Stimulated activated CD8-positive, alpha-beta memory T cell treated with anti-CD3 and anti-CD28 coated beads, Interleukin-2, amount 100 ng/mL, for 1 hour (primary cell): ENCODE measurements at places on chromosomes 5 and 9.

- DNase-seq = no peak
These were observed 193.6 kb downstream of the GLIS3 start for GRCh38 chr9:4106081-4106759.

GRCh38 chr9:112486221-112487007 is at the start of gene KIAA1958:
Gene KIAA1958, plus strand, starts transcription at chr9:112486827. Its CDS starts 87,254 bp downstream, at chr9:112574081.
- DNase-seq = peak; percentile 68

DNA sequence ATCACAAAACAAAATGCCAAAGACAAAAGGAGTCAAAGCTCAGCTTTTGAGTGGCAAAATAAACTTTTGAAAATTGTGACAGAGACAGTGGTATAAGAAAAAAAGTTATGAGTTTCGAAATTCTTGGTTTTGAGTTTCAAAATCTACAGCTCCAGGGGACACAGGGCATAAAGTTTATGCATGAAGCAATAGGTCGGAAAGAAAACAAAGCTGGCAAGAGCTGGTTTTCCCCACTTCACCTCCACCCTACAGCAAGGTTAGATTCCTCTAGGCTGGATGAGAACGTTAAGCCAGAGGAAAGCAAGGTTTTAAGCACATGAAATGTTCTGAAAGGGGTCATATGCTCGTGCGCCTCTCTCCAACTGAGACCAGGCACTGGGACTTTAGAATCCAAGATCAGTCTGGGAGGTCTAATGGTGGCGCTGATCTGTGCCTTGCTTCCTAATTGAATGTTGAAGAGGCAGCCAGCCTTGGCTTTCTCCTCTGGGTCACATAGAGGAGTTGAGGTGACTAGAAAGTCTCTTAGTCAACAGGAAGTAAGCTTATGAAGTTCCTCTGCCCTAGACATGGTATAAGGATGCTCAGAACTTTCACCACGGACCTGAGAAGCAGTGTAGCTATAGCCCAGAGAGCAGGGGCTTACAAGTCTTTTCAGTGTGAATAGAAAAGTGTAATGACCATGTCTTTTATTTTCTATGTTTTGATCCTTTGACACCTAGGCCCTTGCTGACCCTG is 167.7 kb upstream of the DMAC1 start:
- DNase-seq = no peak

DNA sequence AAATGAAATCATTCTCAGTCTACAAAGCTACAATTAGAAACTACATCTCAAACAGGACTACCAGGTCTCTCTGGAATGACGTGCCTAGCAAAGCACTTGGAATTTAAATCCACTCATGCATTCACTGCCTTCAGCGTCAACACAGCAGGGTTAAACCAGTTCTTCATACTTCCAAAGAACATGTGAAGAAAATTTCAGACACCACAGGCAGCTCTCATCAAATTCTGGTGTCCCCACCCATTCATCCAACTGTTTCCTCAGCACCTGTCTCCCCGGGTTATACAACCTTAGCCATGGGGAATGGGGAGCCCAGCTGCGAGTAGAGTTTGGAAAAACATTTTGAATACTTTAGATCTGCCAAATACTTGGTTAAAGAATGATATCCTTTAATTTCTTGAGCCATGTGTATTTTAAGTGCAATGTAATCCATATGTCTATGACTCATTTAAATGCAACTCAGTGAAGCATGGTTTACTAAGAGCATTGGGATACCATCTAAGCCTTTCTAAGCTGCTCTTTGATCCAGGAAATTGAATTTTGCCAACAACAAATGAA is 17.5 kb downstream of the ADAM19 start:
- DNase-seq = no peak

DNA sequence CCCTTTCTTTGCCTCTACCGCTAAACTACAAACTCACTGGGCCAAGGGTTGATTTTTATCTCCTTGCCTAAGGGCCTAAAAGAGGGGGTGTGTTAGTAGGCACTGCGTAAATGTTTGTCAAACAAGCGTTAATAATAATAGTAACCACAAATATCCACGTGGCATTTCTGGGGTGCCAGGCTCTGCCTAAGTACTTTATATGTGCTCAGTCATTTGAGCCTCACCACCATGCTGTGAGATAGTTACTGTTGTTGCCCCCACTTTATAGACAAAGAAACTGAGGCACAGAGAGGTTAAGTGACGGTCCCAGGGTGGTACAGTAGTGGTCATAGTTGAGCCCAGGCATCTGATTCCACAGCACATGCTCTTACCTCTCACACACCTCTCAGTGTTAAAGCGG is 52.4 kb downstream of the ERGIC1 start:
- no peak for DNase-seq

- DNase-seq = no peak
These were observed 35.1 kb upstream of the FREM1 start for GRCh38 chr9:14945351-14945750.

DNA sequence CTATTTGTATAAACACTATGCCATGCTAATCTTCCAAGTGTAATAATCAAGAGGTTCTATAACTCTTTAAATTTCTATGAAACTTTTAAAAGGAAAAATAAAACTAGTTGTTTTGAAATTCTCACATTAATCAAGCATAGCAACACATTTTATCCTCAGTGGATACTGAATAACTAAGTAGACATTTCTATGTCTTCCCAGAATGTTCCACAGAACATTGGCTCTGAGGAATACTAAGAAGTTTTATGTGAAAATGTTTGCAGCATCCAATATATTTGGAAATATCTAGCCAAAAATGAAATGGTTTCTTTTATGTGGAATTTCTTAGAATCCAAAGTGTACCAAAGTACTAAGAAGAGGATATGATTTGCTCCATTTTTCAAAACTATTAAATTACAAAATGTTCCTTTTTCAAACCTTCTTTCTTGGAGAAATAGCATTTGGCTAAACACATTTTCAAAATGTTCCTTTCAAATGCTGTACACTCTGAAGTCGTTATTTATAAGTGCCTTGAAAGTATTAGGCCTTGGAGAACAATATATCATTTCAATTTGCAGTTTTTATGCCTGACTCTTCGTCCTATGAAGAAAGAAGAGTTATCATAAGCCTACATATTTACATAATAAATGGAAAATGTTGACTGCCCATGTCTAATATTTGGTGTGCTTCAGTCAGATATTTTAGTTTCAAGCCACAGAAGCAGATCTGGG is 175.6 kb upstream of the COX7C start:
- DNase-seq = no peak

- DNase-seq = no peak
These were observed 174.8 kb downstream of the SLC12A2 start for GRCh38 chr5:128258372-128258771.

- DNase-seq = no peak
These were observed 63.1 kb downstream of the GRAMD2B start for GRCh38 chr5:126486332-126486731.

- no peak for DNase-seq
These were observed 1264.5 kb upstream of the ACO1 start for GRCh38 chr9:31119890-31120454.

DNA sequence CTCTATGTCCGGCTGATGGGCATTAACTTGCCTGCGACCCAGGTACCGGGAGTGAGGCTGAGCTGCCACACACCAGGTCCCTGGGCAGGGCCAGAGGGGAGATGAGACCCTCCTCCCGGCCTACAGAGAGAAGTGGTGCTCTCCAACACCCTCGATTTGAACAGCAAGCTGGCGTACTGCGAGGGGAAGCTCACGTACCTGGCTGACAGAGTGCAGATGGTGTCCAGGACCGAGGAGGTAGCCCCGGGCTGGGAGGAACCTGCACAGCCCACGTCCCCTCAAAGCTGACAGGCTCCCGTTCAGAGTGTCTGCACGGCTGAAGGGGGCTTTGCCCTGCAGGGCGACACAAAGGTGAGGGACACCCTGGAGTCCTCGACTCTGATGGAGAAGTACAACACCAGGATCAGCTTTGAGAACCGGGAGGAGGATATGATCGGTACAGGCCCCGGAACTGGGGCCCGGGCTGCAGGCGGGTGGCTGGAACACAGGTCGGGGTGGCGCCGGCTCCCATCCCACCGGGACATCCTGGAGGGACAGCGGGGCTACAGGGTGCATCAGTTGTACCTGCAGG is 1.0 kb upstream of the RABL6 start:
- no peak for DNase-seq

DNA sequence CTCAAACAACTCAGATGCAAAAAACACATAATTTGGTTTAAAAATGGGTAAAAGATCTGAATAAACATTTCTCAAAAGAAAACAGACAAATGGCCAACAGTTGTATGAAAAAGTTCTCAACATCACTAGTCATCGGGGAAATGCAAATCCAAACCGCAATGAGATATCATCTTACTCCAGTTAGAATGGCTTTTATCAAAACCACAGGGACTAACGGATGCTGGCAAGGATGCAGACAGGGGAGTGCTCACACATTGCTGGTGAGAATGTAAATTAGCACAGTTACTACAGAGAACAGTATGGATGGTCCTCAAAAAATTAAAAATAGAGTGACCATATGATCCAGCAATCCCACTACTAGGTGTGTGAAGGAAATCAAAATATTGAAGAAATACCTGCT is 589.1 kb upstream of the ADAMTS16 start:
- no peak for DNase-seq

DNA sequence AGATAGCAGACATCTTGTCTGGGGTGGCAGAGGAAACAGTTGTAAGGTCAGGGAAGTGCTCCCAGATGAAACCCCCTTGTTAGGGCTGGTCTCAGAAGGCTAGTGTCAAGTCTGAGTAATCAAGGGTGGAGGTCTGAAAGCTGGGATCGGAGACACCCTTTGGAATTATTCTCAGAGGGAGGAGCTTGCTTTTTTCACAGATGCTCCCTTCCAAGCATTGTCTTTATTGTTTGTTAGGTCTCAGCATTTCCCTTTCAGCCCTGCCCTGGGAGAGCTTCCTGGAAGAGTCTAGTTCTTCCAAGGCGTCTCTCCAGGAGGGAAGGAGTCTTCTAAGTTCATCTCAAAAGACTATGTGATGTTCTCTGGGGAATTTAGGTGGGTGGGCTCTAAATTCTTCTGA is 3.2 kb downstream of the TEK start:
- DNase-seq = no peak

DNA sequence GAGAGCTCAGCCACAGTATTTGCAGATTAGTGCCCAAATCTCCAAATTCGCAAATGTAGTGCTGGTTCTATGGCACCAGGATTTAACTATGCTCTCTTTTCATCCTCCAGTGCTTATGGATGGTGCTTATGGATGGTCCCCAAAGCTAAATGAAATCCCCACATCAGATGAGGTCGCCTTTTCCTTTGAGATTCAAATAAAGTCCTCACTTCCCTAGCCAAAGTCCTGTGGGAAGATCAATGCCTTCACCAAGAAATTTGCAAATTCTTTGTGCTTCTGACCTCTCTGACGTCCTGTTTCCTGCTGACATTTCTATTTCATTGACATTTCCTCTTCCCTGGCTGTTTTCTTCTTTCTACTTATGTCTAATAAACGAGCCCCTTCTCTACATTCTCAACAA is 1077.0 kb upstream of the C9orf72 start:
- no peak for DNase-seq

DNA sequence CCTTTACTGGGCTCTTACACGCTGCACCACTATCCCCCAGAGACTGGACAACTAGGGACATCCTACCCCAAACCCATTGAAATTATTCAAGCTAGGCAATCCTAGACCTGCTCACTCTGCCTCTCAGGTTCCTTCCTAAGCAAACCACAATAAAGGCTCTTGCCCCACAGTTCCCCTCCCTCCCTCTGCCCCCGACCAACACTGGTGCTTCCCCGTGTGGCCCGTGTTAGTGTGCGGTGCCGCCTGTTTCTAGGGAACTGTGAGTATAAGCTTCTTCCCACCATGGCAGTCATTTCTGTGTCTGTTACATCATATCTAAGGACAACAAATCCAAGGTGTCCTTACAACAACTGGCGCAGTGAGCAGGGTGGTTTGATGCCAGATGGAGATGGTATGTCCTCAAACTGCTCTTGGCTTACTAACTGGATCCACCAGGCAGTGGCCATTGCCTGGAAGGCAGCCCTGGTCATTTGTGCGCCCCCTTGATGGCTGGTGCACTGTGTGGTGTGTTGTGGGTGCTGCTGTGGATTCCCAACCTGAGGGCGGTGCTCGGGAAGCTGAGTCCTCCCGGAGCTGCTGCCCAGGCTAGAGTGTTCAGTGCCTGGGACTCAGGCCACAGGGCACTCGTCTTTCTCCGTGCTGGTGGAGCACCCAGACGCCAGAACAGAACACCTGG is 8.4 kb upstream of the MXD3 start:
- DNase-seq = no peak

GRCh38 chr5:160315968-160316367 is 3.6 kb upstream of the CCNJL start:
- no peak for DNase-seq

GRCh38 chr5:102700120-102700831 is 54.8 kb upstream of the PAM start:
- DNase-seq = no peak
